ENCODE measurements at places on chromosomes 12 and 14.

DNA sequence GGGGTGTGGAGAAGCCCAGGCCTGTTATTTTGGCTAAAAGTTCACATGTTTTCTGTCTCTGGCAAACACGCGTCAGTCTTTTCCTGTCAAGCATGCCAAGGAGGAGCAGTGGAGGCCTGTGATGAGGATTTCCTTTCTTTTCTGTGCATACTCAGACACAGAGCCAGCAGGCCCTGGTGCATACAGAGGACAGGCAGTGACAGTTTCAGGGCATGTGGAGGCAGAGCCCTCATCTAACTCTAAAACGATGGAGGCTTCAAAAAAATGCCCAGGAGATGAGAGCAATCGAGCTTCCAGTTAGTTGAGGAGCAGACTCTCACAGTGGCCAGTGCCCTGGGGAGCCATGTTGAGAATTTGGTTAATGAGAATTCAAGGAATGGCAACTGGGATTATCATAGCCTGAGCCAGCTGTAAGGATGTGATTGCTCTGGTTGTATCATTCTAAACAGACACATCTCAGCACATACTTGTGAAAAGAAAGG is 66.5 kb downstream of the TRAFD1 start:
- no peak for DNase-seq

GRCh38 chr14:77043177-77043983 is 14.9 kb upstream of the IRF2BPL start:
- no peak for DNase-seq

GRCh38 chr12:120168337-120168736 is 26.2 kb downstream of the GCN1 start:
- DNase-seq = no peak

- no peak for DNase-seq
Observed at GRCh38 chr12:132168311-132169031, 24.2 kb downstream of the NOC4L start.

- DNase-seq = peak; percentile 3
Observed at GRCh38 chr12:113373969-113374368, 15.6 kb downstream of the PLBD2 start.

All from NCI-H2029 (cell line).